ENCODE measurements at places on chromosomes 12 and 14. TPM values are rescaled to one million over a fixed set of nuclear protein-coding genes. Genes with fewer than 3 reads are reported as not detected.

GPX2 gene
- total RNA-seq = not detected

FZD10 gene
- total RNA-seq = 0.68 TPM

MDM2 gene
- total RNA-seq = 62.0 TPM

SLC38A1 gene
- total RNA-seq = 22.1 TPM

CLEC12A gene
- total RNA-seq = 0.42 TPM

NYNRIN gene
- total RNA-seq = 9.5 TPM

SMIM41 gene
- 1.8 TPM for total RNA-seq

HRK gene
- 0.14 TPM for total RNA-seq

KRT85 gene
- total RNA-seq = not detected

SLCO1B1 gene
- total RNA-seq = not detected

ACAD10 gene
- 17.6 TPM for total RNA-seq

ASCL1 gene
- total RNA-seq = not detected

KRT79 gene
- total RNA-seq = not detected

BCDIN3D gene
- total RNA-seq = 2.7 TPM

ERP27 gene
- 2.4 TPM for total RNA-seq

ACOT6 gene
- not detected for total RNA-seq

AHSA1 gene
- 77.7 TPM for total RNA-seq

ACSM4 gene
- not detected for total RNA-seq

FAM90A1 gene
- not detected for total RNA-seq

FAM186B gene
- 0.54 TPM for total RNA-seq

LRRC10 gene
- not detected for total RNA-seq

KSR2 gene
- 0.07 TPM for total RNA-seq

NGB gene
- total RNA-seq = not detected

Measured in thoracic aorta (tissue), 2 donors.